Occipital lobe (tissue), 3 donors: ENCODE measurements at places on chromosomes 4 and X.
A peak's percentile ranks its signal among the peaks of the same experiment; 100 is the strongest.

DNA sequence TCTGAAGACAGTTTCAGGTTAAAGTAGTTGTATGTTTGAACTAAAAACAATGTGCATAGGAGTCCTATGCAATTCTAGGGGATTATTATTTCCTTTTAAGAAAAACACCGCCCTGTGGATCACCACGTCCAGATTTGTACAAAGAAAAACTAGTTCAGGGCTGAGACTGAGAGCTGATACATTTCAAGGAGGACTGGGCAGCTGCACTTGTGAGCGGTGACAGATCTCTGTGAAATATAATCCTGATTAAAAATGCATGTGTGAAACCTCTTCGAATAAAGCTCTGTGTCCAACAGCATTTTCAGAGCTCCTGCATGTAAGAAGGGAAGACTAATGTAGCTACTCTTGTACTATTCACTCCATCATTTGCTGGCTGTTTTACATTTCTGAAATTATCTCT is 365.8 kb upstream of the PITX2 start:
- DNase-seq: no peak

GRCh38 chrX:4450177-4450576 is 736.7 kb upstream of the PRKX start:
- DNase-seq: no peak

GRCh38 chr4:120291541-120291940 is 224.9 kb upstream of the MAD2L1 start:
- DNase-seq: no peak

GRCh38 chr4:46947541-46947940 is 38.5 kb upstream of the COX7B2 start:
- no peak for DNase-seq

DNA sequence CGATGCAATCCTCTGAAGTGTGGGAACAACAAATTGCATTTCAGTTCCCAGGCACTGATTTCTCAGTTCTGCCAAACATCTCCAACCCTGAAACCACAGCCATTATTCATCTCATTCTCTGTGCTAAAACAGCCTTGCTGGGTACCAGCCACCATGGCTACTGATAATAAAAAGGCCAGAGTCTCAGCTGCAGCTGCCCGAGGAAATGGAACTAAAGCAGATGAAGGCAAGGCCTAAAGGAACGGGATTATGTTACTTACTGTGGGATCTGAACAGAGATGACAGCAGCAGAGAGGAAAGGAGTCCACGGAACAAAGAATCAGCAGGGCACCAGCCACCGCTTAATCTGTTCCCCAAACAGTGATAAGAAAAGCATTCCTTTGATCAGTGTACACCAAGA is 155.7 kb downstream of the PAPSS1 start:
- no peak for DNase-seq

DNA sequence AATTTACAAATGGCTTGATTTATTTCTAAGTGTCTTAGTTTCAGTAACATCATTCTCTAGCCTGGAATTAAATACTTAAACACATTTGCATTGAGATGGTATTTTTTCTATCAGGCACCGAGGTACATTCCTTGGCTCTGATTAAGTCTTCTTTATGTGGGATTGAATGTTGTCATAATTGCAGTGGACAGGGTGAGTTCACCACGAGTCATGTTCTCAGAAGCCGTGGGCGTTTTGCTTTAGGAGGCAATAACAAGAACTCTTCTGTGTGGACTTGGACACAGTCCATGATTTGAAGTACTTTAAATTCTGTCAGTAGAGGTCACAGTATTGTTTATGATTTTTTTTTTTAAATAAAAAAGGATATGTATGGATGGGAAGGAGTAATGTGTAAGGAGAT is 57.1 kb upstream of the EFHC2 start:
- DNase-seq: no peak

DNA sequence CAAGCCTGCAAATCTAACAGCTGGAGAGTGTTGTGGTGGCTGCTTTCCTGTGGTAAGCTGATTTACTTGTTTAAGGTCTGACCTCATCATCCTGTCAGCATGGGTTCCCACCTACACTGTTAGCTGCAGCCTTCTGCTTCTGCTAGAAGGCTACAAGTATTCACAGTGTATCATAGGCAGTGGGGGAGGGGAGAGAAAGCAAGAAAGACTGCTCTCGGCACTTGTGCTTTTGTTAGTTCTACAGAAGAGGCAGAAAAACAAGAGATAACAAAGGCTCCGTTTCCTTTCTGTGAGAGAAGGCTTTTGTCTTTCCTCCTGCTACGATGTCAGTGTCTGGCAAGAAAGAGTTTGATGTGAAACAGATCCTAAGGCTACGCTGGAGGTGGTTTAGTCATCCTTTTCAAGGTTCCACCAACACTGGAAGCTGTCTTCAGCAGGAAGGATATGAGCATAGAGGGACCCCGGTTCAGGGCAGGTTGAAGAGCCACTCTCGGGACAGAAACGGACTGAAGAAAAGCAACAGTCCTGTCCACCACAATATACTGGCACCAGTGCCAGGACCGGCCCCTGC is at the start of gene KLHL4:
Gene KLHL4, plus strand, starts transcription at position 232 of the 571 bp plus-strand sequence. Its CDS starts 92 bp downstream, at position 324.
- DNase-seq: peak; percentile 18

- peak; percentile 69 for DNase-seq
Measured at GRCh38 chr4:152278505-152279233, 257.2 kb downstream of the FBXW7 start.

GRCh38 chr4:39846120-39846519 is 131.6 kb downstream of the PDS5A start:
- no peak for DNase-seq

DNA sequence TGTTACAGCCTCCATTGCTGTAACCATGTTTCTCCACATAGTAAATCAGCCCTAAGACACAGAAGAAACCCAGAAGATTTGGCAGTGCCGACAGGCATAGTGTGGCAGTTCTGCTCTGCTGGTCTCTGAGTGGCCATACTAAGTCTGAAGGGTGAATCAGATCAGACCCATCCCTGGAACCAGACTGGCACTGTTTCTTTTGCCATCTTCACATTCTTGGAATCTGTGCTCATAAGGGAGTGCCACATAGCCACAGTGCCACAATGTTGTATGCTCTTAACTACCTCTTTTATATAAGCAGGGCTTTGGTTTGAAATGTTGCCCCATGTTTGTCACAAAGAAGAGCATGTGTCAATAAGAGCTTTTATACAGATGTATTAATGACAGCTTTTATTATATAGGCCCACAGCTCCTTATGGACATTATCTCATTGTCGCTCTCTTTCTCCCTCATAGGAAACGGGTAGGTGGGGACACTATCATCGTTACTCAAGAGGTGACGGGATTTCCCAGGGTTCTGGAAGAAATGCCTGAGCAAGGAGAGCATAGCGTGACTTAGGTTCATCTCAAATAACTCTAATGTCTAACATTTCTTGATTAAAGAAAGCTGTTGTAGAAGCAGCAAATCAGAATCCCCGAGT is 128.2 kb downstream of the CBR4 start:
- no peak for DNase-seq

DNA sequence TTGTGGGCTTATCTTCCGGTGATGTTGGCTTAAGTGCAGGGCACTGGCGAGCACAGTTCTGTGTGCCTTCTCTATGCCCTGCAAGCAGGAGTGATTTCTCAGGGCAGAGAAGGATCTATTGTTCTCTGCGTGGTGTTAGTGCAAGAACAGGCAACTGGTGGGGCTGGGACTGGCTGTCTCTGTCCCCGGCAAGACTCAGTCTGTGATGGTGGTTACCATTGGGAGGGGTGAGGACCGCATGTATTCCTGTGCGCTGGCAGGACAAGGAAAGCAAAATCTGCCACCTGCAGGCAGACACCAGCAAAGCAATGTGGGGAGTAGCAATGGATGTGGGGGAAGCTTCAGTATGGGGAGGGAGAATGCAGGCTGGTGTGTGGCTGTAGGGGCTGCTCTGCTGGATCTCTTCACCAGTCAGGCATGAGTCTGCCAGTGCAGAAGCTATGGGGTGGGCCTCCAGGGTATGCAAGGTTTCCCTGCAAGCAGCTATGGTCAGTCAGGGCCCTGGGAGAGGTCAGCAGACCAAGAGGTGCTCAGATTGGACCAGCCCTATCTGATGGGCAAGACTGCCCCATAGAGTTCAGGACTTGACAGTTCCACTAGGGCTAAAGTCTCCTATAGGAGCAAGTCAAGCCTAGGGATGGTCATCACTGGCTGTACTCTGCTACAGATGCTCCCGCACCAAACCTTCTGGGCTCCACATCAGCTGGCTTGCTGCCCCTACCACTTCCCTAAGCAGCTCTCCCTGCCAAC is 16.8 kb downstream of the PF4 start:
- no peak for DNase-seq
